ENCODE measurements at places on chromosomes 12 and 14.
A peak's percentile ranks its signal among the peaks of the same experiment; 100 is the strongest.

GRCh38 chr14:74504874-74505720 lies 11.5 kb downstream of the ISCA2 start:
- H3K4me1 ChIP-seq: peaks cover 3% of the 10 kb centered on the region
- no peak overlapping the region for H3K27ac ChIP-seq
- no peaks in the 10 kb centered on the region for H3K36me3 ChIP-seq
- H3K27me3 ChIP-seq: no peaks in the 10 kb centered on the region
- no peak overlapping the region for H3K4me3 ChIP-seq
- no peak for DNase-seq

GRCh38 chr14:64614166-64614565 lies 64.4 kb downstream of the PPP1R36 start:
- no peaks in the 10 kb centered on the region for H3K27me3 ChIP-seq
- no peak overlapping the region for H3K27ac ChIP-seq
- H3K36me3 ChIP-seq: no peaks in the 10 kb centered on the region
- DNase-seq: no peak
- peaks cover 4% of the 10 kb centered on the region for H3K4me1 ChIP-seq
- no peak overlapping the region for H3K4me3 ChIP-seq

DNA sequence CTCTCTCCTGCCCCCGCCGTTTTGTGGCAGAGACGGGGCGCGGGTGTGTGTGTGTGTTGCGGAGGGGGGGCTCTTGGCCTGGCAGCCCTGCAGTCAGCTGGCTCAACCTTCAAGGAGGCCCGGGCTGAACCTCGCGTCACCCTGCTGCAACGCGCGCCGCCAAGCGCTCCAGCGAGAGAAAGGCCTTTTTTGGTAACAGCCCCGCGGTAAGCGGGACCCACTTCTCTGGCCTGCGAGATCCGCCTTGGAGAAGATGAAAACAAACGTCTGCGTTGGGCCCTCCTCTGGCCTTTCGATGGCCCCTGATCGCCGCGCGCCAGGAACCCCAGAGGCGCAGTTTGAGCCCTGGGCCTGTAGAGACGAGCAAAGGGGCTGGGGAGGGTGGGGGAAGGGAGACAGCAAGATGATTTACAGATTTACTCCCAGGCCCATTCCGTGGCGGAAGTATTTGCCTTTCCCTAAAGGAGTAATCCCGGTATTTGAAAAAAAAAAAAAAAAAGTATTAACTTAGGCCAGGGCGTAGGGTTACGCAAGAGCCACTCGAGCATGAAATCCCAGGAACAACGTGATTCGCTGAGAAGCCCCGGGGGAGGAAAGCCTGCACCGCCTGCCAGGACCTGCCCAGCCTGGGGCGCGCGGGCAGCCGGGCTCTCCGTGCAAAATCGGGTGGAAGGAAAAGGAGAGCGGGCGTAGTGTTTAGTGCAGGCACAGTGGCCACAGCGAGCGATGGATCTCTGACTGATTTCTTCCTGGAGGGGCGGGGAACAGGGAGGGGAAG lies 4.5 kb upstream of the IRF2BPL start:
- H3K36me3 ChIP-seq: no peaks in the 10 kb centered on the region
- H3K4me3 ChIP-seq: no peak overlapping the region
- no peaks in the 10 kb centered on the region for H3K27me3 ChIP-seq
- peak; percentile 98 for DNase-seq
- peak overlapping the region; percentile 100 for H3K27ac ChIP-seq

- H3K27ac ChIP-seq: peak overlapping the region; percentile 89
- no peak for DNase-seq
- H3K4me3 ChIP-seq: peak overlapping the region; percentile 92
Observed at GRCh38 chr12:19131025-19131444, 1.5 kb downstream of the PLEKHA5 start.

DNA sequence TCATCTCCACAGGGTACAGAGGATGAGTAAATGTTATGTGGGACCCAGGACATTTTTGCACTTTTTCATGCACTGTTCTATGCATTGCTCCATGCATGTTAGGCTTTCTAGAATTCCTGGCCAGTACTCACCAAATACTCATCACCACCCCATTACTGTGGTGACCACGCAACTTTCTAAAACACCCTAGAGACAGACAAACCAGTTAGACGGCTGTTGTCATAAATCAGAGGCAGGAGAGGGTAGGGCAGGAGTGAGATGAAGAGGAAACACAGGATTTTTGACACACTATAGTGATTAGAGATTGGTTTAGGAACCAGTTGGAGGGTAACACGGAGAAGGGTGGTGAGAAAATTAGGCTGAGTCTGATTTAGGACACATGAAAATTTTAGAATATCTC lies 59.3 kb downstream of the IFNG start:
- DNase-seq: no peak
- H3K36me3 ChIP-seq: no peaks in the 10 kb centered on the region
- no peak overlapping the region for H3K27ac ChIP-seq
- H3K4me3 ChIP-seq: no peak overlapping the region
